Cardiac fibroblast (primary cell): ENCODE measurements at places on chromosomes 2 and 18.

GRCh38 chr2:98881153-98881650, 54.8 kb downstream of the CRACDL start:
- DNase-seq = no peak

DNA sequence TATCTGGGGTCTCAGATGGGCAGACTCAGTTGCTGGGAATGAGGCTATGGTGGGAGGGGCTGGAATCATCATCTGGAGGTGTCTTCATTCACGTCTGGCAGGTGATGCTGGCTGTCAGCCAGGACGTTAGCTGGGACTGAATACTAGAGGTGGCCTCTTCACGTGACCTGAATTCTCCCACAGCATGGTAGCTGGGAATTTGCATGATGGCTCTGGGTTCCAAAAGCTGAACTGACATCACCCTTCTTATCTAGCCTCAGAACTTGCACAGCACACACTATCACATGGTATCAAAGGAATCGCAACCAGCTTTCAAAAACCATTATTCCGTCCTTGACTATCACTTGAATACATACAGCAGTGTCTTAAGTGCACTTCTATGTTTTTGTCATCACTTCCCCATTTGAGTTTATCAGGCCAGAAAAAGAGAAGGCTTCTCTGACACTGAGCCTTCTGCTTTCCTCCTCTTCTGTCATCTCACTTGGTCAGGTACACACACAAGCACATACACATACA, 53.0 kb upstream of the LRP2 start:
- DNase-seq = no peak

DNA sequence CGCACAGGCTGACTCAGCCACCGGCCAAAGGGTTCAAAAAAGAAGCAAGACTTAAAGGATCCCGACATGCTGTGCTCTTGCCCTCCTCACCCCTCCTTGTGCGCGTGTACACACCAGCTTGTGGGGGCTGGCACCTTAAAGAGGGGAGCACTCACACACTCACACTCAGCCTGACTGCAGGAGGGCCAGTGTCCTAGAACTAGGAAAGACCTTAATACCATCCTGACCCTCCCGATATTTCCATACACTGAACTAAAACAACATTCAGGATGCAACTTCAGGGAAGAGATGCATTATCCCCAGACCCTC, 5.6 kb downstream of the PKDCC start:
- DNase-seq = no peak

- no peak for DNase-seq
Observed at GRCh38 chr2:167388901-167389300, 500.6 kb downstream of the XIRP2 start.

- no peak for DNase-seq
Observed at GRCh38 chr2:149544692-149545091, 42.9 kb downstream of the MMADHC start.

- no peak for DNase-seq
Observed at GRCh38 chr18:48762022-48762421, 188.7 kb downstream of the SMAD7 start.

GRCh38 chr2:58501371-58502160, 260.4 kb upstream of the FANCL start:
- no peak for DNase-seq

GRCh38 chr18:23113576-23113975, 21.7 kb upstream of the CABLES1 start:
- no peak for DNase-seq

- peak; percentile 9 for DNase-seq
Observed at GRCh38 chr18:59063912-59064311, 75.8 kb upstream of the SEC11C start.
